ENCODE measurements at places on chromosomes 12 and 14.

DNA sequence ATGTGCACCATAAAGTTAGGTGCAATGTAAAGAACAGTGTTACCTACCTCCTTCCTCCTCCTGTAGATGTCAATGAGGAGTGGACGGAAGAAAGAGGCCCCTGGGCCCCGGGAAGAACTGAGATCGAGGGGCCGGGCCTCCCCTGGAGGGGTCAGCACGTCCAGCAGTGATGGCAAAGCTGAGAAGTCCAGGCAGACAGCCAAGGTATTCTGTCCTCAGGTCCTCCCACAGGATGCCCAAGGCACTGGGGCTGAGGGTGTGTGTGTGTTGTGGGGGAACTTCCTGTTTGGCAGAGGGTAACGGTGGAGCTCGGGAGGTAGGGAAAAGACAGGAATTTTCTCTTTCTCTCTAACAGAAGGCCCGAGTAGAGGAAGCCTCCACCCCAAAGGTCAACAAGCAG is 6.4 kb downstream of the ATN1 start:
- peak; percentile 79 for DNase-seq

DNA sequence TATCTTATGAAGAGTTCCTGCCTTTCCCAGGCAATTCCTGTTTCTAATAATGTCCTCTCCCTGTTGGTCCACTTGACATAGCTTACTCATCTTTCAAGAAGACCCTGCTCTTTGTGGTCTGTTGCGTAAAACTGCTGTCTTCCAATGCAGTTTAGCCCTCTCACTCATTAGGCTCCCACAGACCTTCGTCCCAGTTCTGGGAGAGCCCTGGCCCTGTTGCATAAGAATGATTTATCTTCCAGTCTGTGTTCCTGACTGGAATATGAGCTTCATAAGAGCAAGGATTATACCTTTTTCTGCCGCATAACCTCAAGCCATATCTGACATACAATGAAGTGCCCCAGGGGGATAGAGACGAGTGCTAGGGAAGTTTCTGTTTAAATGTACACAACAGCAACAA is 365.9 kb upstream of the NOVA1 start:
- no peak for DNase-seq

GRCh38 chr12:131461096-131461495 is 249.8 kb upstream of the SFSWAP start:
- DNase-seq: no peak

GRCh38 chr14:37491076-37491475 is 104.0 kb downstream of the FOXA1 start:
- no peak for DNase-seq

- no peak for DNase-seq
Observed at GRCh38 chr12:123096182-123096581, 54.7 kb downstream of the PITPNM2 start.

GRCh38 chr14:28763751-28764256 is 2.8 kb upstream of the FOXG1 start:
- DNase-seq: no peak

DNA sequence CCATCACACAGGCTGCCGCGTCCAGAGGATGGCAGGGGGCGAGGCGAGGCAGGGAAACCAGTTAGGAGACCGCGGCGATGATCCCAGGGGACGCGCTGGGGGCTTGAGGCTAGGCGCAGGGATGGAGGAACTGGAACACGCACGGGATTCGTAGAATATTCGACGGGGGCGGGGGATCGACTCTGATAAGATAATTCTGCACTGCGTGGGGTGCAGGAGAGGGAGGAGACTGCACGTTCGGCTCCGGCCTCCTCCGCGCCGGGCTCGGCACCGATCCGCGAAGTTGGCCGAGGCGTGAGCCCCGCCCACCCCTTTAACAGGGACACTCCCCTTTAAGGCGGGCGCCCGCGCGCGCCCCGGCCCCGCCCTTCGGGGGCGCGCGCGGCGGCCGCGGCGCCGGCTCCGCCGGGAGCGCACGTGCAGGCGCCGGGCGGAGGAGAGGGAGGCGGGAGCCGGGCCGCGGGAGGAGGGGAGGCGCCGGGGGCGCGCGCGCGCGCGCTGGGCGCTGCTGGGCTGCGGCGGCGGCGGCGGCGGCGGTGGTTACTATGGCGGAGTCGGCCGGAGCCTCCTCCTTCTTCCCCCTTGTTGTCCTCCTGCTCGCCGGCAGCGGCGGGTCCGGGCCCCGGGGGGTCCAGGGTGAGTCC is at the start of gene ACVR1B:
Gene ACVR1B, plus strand, starts transcription at position 501 of the 644 bp plus-strand sequence. Its CDS starts 45 bp downstream, at position 546.
- peak; percentile 94 for DNase-seq

Measured in choroid plexus epithelial cell (primary cell).